C1 segment of cervical spinal cord (tissue), 14 donors: ENCODE measurements at places on chromosomes 12 and 14.

- DNase-seq = no peak
Measured at GRCh38 chr12:31843398-31844095, 114.7 kb upstream of the AMN1 start.

- DNase-seq = no peak
Measured at GRCh38 chr12:46585854-46586621, 213.5 kb upstream of the SLC38A2 start.

GRCh38 chr12:92191061-92191460 lies 45.4 kb upstream of the BTG1 start:
- no peak for DNase-seq

GRCh38 chr12:82299319-82300025 lies 58.7 kb downstream of the CCDC59 start:
- DNase-seq = no peak

GRCh38 chr12:34605955-34606748 lies 583.9 kb downstream of the ALG10 start:
- DNase-seq = no peak

- DNase-seq = peak; percentile 43
Measured at GRCh38 chr12:102885043-102885932, 31.8 kb downstream of the PAH start.

DNA sequence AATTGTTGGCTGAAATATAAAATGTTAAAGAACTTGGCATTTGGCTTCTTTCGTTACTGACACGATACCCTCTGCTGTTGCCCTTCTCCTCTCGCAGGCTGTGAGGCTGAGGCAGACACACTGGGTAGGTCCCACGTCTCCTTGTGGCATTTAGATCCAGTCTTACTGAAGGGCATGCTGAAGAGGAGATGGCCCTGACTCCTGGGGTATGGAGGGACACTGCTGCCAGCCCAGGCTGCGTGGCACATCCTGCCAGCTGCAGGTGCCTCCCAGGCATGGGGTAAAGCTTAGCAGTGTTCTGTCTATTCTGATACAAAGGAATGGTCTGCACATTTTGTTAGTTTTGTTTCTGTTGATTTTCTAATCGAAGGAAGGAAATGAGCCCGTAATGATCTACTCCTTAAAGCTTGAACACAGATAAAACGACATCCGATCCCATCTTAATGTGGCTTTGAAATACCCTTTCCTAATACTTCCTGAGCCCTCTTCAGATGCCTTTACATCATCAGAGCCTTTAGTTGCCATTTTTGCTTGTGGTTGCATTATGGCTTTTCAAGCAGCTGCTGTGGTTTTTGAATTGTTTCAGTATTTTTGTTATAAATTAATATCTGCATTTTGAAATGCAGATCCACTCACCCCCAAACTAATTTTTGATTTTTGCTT lies 61.1 kb downstream of the WDR20 start:
- DNase-seq = no peak

- no peak for DNase-seq
Measured at GRCh38 chr14:80584744-80585505, 356.6 kb downstream of the CEP128 start.

GRCh38 chr14:105273062-105273461 lies 24.7 kb downstream of the BTBD6 start:
- DNase-seq = no peak

DNA sequence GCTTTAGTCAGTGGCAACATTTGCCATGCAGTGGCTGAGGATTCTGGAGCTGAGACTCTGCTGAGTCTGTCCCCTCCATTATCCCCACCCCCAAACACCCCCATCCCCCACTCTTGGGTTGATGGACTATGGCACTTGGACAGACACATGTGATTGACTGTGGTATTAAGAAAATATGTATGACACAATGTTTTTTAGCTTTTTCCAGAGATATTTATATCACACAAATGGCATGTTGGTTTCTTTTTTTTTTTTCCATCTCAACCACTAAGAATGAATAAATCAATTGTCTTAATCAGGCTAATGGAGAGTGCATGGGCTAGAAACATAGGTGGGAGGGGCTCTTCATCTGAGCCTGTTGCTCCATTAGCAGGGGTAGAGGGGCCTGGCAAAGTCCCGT lies 30.7 kb upstream of the MAP1LC3B2 start:
- no peak for DNase-seq

DNA sequence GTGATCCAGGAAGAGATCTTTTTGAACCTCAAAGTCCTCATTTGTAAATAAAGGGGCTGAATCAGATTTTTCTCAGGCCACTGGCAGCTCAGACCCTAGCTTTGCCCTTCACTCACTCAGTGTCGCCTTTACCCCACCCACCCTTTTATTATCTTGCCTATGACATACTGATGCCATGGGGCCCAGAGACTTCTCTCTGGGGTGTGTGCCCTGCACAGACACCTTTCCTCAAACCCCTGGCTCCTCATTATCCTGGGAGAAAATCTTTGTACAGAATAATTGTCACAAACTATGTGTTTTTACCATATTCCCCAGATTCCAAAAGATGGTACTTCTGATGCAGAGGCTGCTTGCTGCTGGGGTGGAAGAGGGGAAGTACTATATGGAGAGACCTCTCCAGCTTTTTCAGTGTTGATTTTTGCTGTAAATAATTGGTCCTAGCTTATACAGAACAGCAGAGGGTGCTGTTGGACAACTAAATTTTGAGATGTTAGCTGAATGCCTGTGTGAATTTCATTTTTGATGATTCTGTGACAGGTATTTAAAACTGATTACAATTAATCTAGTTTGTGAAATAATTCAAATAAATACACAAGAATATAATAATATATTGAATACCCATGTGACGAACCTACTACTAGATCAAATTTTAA lies 53.9 kb upstream of the DCD start:
- no peak for DNase-seq

GRCh38 chr12:50947933-50948626 lies 4.3 kb upstream of the HIGD1C start:
- DNase-seq = no peak

- no peak for DNase-seq
Measured at GRCh38 chr14:105857826-105858675, 331.7 kb downstream of the TMEM121 start.

GRCh38 chr12:7264538-7264937 lies 39.3 kb upstream of the ACSM4 start:
- DNase-seq = no peak

GRCh38 chr12:11765817-11766794 lies 116.6 kb downstream of the ETV6 start:
- DNase-seq = no peak

GRCh38 chr12:51011955-51012354 lies 14.2 kb downstream of the SLC11A2 start:
- no peak for DNase-seq

DNA sequence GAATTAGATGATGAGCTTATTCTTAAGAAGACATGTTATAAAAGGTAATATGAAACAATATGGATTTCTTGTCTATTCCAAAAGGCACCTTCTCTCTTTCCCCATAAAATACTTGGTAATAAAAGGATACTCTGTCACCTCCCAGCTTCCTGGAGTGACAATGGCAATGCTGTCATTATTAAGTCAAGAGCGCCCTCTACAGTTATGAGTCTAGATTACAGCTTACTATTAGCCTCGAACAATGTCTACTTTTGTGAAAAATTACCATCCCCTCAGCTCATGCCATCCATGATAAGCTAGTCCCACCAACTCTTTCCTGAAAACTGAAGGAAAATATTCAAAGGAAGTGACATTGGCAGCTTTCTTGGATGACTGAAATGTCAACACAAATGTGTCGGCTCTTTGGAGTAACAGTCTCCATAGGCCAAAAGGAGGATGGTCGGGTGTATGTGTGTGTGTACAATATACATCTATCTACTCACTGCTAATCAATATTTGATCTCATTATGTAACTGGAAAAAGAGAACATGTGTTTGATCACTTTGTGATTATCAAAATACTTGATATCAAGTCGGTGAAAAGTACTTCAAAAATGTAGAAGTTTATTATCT lies 48.7 kb upstream of the CDKN3 start:
- no peak for DNase-seq

- DNase-seq = no peak
Measured at GRCh38 chr12:47921907-47922306, 17.1 kb upstream of the VDR start.

GRCh38 chr14:74855945-74856344 lies 20.0 kb downstream of the PROX2 start:
- DNase-seq = no peak

GRCh38 chr14:97116546-97116945 lies 319.4 kb downstream of the VRK1 start:
- DNase-seq = no peak

DNA sequence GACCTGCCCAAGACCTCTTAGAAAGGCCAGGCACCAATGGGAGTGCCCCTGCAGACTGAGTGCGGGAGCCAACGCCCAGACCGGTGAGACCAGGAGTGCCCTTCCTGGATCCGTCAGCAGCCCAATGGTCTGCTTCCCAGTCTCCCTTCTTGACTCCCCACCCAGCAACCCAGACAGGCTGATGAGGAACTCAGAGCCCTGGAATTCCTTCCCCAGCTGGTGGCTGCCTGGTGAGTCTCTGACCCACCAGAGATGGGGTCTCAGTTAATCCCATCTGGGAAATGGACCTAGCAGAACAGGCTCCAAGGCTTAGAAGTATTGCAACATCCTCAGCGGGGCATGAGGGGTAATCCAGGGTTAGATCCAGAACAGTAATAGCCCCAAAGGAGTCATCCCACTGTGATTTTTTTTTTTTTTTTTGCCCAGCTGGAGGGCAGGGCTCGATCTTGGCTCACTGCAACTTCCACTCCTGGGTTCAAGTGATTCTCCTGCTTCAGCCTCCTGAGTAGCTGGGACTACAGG lies 1.5 kb upstream of the RASAL1 start:
- DNase-seq = no peak

DNA sequence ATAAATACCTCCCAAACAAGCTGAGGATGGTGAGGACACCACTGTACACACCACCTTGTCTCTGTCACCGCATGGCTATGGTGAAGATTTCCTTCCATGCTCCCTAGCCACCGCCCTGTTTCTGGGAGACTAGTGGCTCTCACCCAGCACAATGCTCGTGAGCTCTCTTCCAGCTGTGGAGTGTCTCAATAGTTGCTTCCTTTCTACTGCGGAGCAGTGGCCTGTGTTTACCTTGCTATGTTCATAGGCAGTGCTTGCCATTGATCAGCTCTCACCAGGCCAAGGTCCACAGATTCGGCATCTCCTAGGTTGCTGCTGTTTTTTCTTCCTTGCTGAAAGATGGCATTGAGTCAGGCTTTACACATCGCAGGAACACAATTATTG lies 313.6 kb upstream of the RTL1 start:
- DNase-seq = no peak

- no peak for DNase-seq
Measured at GRCh38 chr14:61064210-61064609, 83.2 kb downstream of the SLC38A6 start.

DNA sequence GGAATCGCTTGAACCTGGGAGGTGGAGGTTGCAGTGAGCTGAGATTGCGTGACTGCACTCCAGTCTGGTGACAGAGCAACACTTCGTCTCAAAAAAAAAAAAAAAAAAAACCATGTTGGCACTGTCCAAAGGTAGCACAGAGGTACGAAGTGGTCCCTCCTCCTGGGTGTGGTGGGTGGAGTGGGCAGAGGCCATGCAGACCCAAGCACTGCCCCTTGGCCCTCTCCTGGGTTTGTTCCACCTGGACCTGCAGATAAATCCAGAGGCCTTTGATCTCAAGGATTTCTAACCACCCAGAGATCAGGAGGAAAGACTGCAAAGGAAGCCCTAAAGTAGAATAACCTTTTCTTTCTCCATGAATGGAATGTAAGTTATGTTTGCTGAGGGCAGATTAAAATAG lies 8.7 kb upstream of the GALNT6 start:
- DNase-seq = no peak

GRCh38 chr14:63726499-63726898 lies 1.4 kb downstream of the SGPP1 start:
- DNase-seq = no peak

DNA sequence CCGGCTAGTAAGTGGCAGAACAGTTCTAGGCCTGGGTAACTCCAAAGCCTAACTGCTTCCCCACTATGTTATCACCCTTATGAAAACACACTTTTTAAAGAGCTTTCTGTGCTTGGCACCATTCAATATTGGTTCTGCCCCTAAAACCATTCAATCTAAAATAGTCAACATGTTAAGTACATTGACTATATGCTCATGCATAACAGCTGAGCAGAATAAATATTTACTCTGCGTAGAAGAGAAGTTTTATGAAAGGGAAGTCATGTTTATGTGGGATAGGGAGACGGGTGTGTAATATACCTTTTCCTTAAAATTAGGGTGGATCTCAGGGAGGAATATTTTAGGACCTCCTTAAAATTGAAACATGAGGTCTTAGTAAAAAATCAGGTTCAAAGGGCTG lies 80.5 kb downstream of the SAMD4A start:
- DNase-seq = no peak

DNA sequence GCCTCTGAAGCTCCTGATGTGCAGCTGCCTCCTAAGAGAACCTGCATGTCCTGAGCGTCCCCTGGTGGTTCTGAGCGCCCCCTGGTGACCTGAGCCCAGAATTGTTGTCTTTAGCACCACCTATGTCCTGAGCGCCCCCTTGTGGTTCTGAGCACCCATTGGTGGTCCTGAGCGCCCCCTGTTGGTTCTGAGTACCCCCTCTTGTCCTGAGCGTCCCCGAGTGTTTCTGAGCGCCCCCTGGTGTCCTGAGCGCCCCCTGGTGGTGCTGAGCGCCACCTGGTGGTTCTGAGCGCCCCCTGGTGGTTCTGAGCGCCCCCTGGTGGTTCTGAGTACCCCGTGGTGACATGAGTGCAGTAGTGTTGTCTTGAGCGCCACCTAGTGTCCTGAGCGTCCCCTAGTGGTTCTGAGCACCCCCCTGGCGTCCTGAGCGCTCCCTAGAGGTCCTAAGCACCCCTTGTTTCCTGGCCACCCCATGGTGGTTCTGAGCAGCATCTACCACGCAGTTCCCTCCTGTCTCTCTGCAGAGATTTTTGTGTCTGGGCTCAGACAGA lies 782.5 kb downstream of the TMEM121 start:
- no peak for DNase-seq

GRCh38 chr12:52205612-52206303 lies 13.9 kb upstream of the KRT80 start:
- no peak for DNase-seq

- no peak for DNase-seq
Measured at GRCh38 chr12:132204793-132205270, 60.6 kb downstream of the NOC4L start.

GRCh38 chr14:32675433-32675832 lies 263.2 kb upstream of the NPAS3 start:
- DNase-seq = no peak

DNA sequence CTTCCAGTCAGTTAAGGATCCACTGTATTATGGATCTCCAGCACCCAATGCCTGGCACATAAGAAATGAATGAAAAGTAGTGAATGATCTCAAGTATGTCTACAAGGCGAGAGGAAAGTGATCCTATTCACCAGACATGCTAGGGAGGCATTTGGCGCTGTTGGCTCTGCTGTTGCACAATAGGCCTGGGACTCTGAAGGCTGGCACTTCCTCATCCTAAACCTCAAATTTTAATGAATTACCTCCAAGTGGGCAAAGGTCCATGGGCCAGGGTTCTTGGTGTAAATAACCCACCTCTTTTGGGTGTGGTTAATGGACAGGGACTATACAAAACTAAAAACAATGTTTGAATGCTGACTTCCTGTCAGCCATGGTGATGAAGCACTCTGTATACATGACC lies 173.4 kb upstream of the PZP start:
- no peak for DNase-seq
